ENCODE measurements at places on chromosomes 16 and 17. TPM values are rescaled to one million over a fixed set of nuclear protein-coding genes. Genes with fewer than 3 reads are reported as not detected.

GRCh38 chr17:14746822-14747602, 446.1 kb downstream of the HS3ST3B1 start:
- DNase-seq: no peak

DNA sequence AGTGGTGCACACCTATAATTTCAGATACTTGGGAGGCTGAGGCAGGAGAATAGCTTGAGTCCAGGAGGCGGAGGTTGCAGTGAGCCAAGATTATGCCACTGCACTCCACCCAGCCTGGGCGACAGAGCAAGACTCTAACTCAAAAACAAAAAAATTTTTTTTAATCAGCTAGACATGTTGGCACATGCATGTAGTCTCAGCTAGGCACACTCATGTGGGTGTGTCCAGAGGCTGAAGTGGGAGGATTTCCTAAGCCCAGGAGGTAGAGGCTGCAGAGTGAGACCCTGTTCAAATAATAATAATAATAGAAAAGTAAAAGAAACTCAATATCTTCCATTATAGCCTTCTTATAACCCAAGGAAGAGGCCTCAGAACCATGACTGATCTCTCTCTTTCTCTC, 11.5 kb upstream of the ARHGAP17 start:
- DNase-seq: no peak

DNA sequence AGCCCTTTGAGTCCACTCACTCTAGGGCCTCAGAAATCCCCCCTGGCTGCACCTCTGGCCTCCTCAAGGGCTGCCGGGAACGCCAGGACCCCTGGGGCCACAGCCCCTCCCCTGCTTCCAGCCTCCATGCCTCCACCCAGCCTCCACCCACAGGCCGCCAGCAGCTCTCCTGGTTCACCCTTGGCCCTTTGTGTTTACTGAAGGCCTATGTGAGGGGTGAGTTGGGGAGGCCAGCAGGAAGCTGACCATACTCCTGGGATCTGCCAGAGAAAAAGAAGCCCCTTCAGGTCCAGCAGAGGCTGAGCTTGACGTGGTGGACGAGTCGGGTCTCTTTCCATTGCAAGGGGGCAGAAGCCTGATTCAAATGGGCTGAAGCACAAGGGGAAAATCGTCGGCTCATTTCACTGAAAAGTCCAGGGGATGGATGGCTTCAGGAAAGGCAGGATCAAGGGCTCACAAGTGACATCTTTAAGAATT, 18.3 kb upstream of the ATP2A3 start:
- DNase-seq: no peak

Gene PITPNM3
- 0.37 TPM for total RNA-seq

Gene IL21R
- 44.4 TPM for total RNA-seq

Gene RCVRN
- not detected for total RNA-seq

DNA sequence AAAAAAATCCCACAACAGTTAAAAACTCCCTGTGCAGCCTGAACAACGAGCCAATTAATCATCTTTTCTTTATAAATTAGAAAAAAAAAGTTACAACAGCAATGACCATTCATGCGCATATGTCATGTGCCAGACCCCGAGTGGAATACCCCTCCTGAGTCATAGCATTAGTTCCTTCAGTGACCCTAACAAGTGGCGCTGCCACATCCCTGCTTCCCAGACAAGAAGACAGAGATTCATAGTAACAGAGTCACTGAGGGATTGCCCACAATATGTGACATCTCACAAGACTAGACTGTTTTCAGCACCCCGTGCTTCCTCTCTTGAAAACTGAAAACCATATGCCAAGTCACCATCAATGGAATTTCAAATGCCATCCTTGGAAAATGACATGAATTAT, 7.9 kb downstream of the UMOD start:
- DNase-seq: no peak

GRCh38 chr17:44283344-44284023, 15.5 kb upstream of the SLC4A1 start:
- DNase-seq: no peak
